ENCODE measurements at places on chromosomes 2 and 18.

DNA sequence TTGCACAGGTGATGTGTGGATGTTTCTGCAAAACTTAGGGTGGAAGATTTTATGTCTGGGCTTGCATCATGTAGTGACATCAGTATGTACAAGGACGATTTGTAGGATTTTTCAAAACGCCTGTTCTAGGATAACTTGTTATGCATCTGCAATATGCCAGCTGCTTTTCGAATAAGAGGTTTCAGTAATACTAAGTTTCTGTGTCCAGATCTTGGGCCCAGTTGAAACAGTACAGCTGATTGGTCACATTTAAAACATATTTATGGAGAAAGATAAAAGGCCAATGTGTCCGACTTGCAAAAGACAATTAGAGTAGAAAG lies 1.2 kb downstream of the PTPN4 start:
- DNase-seq = peak; percentile 20

DNA sequence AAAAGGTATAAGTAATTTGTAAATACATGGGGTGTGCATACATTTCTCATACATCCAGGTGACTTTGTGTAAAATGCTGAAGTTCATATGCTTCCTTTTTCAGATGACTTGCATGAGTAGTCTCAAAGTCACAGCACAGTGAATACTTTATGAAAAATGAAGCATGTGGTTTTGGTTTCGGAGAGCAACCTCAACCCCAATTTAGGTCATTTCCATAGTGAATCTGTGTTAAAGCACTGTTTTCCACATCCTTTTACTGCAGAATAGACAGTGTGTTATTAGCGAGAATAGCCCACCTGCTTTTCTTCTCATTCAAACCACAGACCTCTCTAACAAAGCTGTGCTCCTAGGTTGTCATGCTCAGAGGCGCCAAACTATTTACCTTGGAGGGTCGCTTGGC lies 204.4 kb upstream of the RASGRP3 start:
- DNase-seq = peak; percentile 55

- no peak for DNase-seq
Observed at GRCh38 chr2:38163006-38163405, 87.1 kb upstream of the CYP1B1 start.

DNA sequence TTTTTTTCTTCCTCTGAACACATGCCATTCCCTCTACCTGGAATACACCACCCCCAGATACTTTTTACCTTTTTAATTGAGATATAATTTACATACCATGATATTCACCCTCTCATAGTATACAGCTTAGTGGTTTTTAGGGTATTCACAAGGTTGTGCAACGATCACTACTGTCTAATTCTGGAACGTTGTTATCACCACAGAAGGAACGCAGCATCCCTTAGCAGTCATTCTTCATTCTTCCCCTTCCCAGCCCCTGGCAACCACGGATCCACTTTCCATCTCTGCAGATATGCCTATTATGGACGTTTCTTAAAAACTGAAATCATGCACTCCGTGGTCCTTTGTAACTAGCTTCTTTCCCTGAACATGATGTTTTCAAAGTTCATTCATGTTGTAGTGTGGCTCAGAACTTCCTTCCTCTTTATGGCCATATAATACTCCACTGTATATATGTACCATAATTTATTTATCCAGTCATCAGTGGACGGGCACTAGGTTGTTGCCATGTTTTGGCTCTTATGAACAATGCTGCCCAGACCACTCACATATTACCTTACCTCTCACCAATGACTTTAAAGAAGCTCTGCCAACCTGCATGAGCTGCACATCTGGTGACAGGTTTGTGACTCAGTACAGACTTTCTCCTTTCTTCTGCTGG lies 168.9 kb downstream of the CTIF start:
- no peak for DNase-seq

DNA sequence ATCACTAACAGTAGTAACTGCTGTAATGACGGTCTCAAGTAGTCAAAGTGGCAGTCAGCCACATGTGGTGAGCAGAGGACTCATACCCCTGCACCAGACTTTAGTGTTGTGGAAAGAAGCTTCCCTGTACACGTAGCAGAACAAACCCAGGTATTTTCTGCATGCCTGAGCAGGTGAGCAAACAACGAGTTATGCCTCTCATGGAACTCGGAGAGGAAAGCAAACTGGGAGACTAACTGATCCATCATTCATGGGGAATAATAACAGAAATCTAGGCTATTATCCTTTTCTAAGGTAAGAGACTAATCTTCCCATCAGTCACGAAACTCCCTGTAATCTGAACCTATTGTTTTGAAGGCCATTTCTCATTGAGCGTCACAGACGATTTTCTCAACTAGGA lies 1495.2 kb upstream of the NXPH2 start:
- DNase-seq = no peak

- DNase-seq = no peak
Observed at GRCh38 chr2:137983581-137983980, 19.3 kb downstream of the HNMT start.

- DNase-seq = no peak
Observed at GRCh38 chr18:35189510-35189909, 51.3 kb upstream of the ZNF397 start.

DNA sequence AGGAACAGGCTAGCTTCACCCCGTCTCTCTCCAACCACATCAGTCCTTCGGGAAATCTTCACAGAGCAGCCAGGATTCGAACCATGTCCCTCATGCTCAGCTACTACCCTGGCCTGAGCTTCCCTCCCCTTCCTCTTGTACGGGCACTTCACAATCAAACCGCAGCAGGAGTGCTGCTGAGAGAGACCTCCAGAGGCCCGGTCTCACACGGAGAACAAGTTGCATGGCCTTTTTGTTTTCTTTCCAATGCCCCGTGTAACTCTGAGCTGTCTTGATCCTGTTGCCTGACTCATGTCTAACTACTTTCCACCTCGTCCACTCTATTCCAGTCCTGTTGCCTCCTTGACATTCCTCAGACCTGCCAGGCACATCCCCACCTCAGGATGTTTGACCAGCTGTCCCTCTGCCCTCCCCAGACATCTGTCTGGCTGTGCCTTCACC lies 25.4 kb downstream of the FBLN7 start:
- DNase-seq = no peak

- DNase-seq = peak; percentile 50
Observed at GRCh38 chr18:62183578-62184195, 3.2 kb downstream of the PIGN start.

- peak; percentile 39 for DNase-seq
Observed at GRCh38 chr18:3248062-3248657, 559 bp downstream of the MYL12A start.

- no peak for DNase-seq
Observed at GRCh38 chr2:28359222-28360057, 33.2 kb upstream of the FOSL2 start.

DNA sequence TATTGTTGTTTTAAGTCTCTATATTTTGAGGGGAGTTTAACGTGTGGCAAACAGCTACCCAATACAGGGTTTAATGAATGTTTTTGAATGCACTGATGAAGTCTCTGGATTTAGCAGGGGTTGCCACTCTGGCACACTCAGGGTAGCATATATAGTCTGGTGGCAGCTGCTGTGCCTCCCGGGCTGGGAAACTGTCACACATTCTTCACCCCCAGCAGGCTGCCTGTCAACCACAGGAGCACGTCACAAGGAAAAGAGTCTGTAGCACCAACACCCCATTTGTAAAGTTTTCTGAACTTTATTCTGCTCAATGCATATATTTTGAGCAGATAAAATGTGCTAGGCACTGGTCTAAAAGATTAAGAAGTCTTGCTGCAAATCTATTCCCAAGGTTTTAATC lies 39.3 kb downstream of the NGEF start:
- no peak for DNase-seq

DNA sequence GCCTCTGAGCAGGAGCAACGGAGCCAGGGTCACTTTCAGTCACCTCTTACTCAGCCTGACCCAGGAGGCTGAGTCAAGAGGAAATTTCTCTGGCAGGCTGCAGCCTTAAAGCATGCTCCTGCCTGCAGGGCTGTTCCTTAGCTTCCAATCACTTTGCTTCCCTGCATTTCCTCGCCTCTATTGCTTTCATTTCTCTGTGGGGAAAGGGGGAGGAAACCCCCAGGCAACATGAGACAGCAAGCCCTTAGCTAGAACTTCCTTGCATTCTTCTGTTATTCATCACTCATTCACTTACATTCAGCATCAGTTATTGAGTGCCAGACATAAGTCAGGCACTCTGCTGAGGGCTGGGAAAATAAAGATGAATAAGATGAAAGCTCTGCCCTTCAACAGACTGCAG lies 13.0 kb downstream of the XDH start:
- peak; percentile 98 for DNase-seq

GRCh38 chr2:60118061-60118460 lies 435.4 kb downstream of the BCL11A start:
- DNase-seq = peak; percentile 5

- no peak for DNase-seq
Observed at GRCh38 chr18:48303883-48304282, 105.3 kb downstream of the ZBTB7C start.

DNA sequence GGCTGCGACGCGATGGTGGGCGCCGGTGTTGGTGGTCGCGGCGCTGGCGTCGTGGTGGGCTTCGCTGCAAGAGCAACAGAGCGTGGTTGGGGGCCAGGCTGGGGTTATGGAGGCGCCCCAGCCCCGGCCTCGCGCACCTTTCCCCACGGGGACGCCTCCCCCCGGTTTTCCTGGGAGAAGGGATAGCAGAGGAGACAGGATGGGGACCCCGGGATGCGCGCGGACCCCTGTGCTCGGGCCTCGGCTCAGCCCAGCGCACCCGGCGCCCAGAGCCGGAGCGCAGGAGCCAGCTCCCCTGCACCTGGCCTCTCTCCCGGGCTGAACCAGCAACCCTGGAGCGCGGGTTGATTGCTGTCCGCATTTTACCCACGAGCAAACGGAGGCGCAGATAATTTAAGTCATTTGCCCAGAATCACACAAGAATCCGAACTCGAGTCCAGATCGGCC lies 1.0 kb downstream of the CD8A start:
- DNase-seq = no peak

- peak; percentile 55 for DNase-seq
Observed at GRCh38 chr2:56770490-56770889, 586.7 kb downstream of the CCDC85A start.

GRCh38 chr2:239790313-239790712 lies 234.8 kb downstream of the NDUFA10 start:
- DNase-seq = no peak

DNA sequence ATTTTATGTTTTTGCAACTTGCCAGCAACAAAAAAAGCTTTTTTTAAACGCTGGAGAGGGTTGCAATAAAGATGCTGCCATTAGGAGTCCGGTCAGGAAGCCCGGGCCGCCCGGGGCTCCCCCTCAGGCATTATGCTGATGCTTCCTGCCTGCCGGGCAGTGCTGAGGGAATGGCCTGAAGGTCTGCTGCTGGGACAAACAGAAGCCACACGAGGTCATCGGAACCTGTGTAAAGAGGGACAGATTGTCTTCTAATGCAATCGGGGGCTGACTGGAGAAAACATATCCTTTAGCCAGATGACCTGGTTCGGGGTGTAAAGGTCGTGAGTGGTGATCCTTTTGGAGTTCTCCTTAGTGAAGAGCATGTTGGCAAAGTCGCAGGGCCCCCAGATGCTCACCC lies 2.3 kb downstream of the IMPA2 start:
- DNase-seq = no peak

GRCh38 chr2:191255756-191256312 lies 10.6 kb downstream of the MYO1B start:
- DNase-seq = no peak

GRCh38 chr2:694906-695510 lies 17.8 kb upstream of the TMEM18 start:
- DNase-seq = no peak

GRCh38 chr2:42114091-42114490 lies 55.1 kb upstream of the EML4 start:
- DNase-seq = no peak

DNA sequence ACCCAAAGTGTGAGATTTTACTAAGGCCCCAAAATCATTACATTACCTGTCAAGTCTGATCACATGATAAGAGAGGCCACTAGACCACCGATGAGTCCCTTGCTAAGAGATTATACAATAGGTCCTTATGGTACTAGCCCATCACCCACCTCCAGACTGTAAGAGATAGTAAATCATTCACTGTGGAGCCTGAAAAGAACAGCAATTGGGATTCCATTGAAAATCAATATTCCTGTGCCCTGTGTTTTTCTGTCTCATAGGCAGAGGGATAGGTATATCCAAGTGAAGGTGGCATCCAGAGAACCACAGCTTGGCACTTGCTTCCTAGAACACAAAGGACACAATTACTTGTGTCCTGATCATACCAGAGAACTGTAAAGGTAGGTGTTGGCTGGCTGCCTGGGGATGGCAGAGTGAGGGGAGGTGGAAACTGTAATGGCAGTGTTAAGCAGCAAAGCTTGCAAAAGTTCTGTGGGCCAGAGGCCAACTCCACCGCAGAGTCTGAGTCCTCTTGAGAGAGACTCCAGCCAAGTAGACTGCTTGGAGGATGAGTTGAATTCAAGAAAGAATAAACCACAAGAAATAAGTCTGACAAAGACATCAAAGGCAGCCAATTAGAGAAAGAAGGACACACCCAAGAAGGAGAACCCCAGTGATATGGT lies 102.0 kb upstream of the PIEZO2 start:
- peak; percentile 71 for DNase-seq

Data from fibroblast of skin of right quadriceps (primary cell).